ENCODE measurements at places on chromosomes 2 and 18.

DNA sequence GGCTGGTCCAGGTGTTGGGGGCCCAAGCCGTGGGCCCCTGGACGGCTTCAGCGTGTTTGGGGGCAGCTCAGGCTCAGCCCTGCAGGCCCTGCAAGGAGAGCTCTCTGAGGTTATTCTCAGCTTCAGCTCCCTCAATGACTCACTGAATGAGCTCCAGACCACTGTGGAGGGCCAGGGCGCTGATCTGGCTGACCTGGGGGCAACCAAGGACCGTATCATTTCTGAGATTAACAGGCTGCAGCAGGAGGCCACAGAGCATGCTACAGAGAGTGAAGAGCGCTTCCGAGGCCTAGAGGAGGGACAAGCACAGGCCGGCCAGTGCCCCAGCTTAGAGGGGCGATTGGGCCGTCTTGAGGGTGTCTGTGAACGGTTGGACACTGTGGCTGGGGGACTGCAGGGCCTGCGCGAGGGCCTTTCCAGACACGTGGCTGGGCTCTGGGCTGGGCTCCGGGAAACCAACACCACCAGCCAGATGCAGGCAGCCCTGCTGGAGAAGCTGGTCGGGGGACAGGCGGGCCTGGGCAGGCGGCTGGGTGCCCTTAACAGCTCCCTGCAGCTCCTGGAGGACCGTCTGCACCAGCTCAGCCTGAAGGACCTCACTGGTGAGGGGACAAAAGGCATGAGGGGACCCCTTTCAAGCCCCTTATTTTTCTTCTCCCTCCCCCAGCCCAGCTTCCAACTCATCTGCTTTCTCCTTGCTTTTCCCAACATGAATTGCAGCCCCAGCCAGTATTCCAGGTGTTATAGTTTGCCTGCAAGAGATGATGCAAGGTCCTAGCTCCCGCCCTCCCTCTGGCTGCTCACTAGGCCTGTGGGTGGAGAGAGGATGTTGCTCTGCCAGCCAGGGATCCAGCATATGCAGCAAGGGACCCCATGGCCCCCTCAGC lies 2.9 kb upstream of the KHK start:
- DNase-seq: no peak

DNA sequence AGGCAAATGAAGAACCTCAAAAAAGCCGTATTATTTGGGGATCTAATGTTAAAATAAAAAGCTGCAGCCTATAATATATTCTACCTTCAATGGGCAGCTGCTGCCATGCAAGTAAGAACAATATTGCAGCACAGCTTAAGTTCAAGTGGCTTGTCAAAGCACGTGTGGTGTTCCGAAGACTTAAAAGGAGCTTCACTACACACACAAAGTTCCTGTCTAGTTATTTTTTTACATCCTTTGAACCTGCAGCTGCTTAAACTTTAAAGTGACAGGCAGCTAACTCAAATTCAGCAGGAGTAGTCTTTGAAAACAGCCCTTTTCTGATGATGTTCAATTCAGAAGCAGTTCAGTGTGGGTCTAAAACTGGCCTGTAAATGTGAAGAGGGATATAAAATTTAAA lies 85.8 kb upstream of the XIRP2 start:
- no peak for DNase-seq

DNA sequence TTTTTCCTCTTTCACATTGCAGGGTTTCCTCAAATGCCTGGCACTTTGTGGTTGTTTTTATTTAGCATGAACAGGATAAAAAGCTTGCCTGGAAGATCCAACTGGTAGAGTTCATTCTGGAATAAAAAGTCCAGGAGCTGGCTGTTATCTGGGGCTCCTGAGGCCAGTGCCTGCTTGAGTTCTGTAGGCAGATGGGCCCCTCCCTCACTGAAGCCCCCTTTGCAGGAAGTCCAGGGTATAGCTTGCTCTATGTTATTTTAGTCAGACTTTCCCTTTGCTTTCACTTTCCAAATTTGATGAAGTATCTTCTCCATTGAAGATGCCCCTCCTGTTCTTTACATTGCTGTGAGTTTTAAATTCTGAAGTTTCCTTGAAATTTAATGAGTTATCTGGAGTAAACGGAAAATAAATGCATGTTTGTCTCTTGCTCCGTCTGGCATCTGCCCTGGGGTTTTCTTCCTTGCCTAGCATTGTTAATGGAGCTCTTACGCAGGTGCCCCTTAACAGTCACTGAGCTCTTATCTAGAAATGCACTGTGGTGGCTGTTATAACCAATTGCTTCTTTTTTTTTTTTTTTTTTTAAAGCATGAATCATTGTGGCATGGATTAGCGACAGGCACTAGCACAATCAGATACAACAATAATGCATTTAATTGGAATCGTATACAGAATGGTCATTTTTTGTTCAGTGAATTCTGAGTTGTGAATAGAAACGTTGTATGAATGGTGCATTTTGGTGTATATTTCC lies 27.0 kb upstream of the LPIN1 start:
- DNase-seq: no peak

- no peak for DNase-seq
Measured at GRCh38 chr2:183232161-183232865, 108.1 kb downstream of the NUP35 start.

DNA sequence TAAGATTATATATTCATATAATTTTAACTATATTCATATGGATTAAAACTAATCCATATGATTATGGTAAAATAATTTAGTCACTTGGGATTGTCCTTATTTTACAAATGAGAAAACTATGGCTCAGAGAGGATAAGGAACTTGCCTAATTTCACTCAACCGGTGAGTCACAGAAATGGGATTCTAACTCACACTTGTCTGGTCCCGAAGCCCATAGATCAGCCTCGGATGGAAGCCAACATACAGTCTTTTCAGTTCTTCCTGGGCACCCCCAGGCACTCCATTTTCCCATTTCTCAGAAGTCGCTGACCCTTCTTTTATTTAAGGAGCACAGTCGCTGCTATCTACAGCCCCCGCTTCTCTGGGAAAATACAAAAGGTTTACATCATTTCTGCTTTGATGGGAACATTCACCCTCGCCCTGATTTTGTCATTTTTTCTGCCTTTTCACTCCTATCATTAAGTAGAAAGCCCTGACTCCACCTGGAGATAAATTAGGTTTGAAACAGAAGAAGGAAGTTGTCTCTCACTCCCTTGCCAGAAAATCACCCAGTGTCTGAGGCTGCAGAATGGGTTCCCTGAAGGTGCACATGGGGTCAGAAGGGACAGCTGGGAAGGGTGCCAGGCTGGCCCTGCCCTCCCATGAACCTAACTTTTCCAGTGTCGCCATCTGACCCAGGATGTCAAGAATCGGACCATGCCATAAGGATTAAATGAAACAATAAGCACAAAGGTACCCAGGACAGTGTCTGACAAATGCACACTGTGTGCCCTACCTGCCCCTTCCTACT lies 36.6 kb downstream of the CYP1B1 start:
- DNase-seq: no peak
